HuH-7.5 (cell line): ENCODE measurements at places on chromosomes 5 and 9.
A peak's percentile ranks its signal among the peaks of the same experiment; 100 is the strongest.

DNA sequence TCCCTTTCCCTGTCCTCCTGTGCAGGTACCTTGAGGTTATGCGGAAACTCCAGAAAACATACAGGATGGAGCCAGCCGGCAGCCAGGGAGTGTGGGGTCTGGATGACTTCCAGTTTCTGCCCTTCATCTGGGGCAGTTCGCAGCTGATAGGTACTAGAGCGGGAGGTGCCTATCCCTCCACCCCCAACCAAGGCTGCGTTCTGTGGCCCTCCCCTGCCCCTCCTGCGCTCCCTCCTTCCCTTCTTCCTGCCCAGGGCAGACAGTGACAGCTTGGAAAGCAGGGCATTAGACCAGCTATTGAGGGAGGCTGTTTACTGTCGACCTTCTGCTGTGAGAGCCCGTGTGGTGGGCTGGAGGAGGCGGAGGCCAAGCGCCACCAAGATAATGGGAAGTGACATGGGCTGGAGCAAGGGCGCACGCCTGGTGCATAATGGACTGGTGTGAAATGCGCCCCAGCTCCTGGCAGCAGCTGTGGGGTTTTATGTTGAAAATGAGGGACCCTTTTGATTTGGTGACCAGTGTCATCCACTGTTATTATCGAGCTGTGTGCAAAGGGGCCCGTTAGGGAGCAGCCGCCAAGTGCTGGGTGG lies 25.3 kb downstream of the PTPA start:
- DNase-seq: no peak

DNA sequence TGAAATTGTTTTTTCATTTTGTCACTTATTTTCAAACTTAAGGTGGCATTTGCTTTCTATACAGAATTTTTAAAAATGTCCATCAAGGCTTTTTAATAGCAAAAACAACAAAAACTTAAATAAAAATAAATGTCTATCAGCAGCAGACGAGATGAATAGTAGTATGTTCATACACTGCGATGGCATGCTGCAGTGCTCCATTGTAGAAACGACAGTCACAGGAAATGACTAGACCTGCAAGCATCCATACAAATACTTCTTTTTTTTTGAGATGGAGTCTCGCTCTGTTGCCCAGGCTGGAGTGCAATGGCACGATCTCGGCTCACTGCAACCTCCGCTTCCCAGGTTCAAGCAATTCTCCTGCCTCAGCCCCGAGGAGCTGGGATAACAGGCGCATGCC lies 41.4 kb downstream of the COL23A1 start:
- DNase-seq: no peak

DNA sequence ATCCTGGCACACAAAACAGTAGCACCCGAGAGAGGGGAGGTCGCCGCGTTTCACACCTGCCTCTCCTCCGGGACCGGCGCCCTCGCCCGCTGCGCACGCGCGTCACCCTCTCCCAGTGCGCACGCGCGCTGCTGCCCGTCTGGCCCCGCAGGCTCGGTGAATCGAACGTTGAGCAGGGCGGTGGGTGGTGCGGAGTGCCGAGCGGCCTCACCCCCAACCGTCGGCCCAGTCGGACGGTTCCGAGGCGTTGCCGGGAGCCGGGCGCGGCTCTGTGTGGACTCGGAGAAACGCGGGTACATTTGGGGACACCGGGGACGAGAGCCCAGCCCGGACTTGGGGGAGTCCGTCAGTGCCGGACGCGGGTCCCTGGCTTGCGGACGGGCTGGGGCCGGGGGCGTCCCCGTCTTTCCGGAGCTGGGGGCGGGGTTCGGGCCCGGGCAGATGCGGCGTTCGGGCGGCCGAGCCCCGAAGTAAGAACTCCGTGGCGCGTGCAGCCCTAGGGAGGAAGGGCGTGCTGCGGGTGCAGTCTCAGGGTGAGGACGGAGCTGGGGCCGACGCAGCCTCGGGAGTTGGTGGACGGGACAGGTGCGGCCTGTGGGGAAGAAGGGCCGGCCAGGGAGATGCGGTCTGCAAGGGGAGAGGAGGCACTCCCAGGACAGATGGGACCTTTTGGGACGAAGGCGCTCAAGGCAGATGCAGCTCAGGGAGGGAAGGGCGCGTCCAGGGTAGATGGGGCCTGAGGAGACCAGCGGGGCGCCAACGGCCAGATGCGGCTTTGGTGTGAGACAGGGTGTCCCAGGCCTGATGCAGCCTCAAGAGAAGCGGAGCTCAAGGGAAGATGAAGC lies at the start of gene POMT1:
POMT1 (plus strand) TSS at position 138 of the 845 bp plus-strand sequence. CDS start 1,301 bp downstream, outside the sequence.
- DNase-seq: peak; percentile 98

DNA sequence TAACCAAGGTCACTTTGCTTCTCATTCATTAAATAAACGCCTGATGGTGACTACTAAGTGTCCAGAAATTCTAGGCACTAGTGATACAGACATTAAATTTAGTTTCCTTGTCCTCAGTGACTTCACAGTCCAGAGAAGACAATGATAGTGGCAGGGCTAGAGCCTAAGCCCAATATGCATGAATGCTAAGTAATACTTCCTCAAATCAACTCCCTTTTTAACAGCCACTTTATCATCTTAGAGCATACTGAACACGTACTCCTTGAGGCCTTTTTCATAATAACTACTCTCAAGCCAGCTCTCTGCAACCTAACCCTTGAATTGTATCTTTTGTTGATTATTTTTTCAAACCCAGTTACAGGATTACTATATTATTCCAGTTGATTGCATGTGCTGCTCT lies 74.1 kb downstream of the STX17 start:
- no peak for DNase-seq

DNA sequence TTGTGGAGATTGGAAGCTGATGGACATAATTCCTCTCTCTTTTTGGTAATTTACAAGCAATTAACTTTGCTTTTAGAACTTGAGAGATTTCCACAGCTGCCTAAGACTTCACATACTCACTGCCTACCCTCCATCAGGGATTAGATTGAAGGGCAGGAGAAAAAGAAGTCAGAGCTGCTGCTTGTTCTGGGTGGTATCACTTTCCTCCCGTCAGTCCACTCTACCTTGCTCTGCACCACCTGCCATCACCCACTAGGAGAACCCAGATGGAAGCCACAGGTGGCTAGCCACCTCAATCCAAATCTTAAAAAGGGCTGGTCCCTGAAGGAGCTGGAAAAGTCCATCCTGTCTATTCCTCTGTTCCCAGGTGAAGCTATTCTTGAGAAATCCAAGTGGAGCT lies 10.5 kb downstream of the IRF1 start:
- no peak for DNase-seq

GRCh38 chr9:88272986-88273385 lies 115.3 kb upstream of the SPIN1 start:
- DNase-seq: no peak

- no peak for DNase-seq
These were observed 75.1 kb upstream of the FSTL4 start for GRCh38 chr5:133687212-133688061.

- DNase-seq: no peak
These were observed 243.0 kb downstream of the ZSWIM6 start for GRCh38 chr5:61575103-61575502.

DNA sequence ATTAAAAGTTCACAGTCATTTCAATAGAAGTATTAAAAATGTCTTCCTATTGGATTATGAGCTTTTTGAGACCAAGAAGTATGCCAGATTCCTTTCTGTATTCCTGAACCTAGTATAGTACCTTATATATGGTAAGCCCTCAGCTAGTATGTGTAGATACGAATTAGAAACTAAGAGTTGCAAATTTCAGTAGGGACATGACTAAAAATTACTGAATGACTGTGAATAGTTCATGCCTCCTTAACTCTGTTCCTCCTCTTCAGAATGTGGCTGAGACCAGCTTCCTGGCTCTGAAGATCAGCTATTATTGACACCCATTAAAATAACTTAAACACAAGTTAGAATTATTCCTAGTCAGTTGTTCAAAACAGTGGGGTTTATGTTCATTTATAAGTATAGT lies 19.7 kb downstream of the KDM3B start:
- DNase-seq: no peak

DNA sequence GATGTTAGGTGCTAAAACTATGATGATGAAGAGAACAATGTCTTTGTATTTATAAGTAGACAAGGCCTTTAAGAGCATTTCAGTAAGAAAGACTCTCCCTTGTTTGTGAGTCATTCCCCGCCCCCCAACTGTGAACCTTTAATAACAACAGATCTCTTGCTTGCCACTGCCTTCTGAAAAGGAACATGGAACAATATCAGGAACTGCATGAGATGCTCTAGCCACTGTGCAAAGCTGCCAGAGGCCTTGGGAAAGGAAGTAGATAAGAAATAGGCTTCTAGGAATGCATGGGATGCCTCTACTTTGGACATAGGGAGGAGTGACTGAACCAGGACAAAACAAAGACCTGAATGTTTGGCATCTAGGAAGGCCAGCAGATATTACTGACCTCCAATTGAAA lies 296.1 kb upstream of the MPDZ start:
- no peak for DNase-seq

DNA sequence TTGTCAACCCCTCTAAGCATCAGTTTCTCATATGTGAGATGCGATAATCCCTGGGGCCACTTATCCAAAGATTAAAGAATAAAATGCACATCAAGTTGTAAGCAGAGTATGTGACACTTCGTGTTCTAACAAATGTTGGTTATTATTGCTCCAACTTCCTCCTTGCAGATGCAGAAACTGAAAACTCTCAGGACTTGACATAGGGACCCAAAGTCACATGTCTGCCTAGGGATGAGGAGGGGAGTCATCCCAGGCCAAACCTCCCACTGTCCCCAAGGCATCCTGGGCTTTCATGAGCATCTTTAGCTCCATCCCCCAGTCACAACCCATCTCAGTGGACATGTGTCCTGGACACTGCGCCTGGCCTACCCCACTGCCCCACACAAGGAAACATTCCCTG lies 27.5 kb upstream of the SYK start:
- no peak for DNase-seq

DNA sequence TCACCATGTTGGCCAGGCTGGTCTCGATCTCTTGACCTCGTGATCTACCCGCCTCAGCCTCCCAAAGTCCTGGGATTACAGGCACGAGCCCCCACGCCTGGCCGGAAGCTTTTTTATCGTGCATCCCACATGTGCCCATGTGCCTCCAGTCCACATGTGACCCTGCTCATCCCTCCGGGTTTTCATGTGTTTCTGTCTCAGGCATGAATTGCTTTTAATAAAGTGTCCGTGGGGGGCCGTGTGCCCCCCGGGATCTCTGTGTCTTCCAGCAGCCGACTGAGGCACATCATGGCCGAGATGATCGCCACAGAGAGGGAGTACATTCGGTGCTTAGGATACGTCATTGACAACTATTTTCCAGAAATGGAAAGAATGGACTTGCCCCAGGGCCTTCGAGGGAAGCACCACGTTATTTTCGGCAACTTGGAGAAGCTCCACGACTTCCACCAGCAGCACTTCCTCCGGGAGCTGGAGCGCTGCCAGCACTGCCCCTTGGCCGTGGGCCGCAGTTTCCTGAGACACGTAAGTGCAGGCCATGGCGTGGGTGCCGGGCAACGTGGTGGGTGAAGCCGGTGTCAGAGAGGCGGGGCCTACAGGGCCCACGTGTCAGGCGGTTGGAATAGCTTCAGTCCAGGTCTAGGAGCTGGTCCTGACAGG lies 22.1 kb upstream of the LRRC14B start:
- no peak for DNase-seq

- no peak for DNase-seq
These were observed 48.2 kb upstream of the GPR151 start for GRCh38 chr5:146564007-146564762.

GRCh38 chr5:139446956-139447779 lies 7.8 kb upstream of the DNAJC18 start:
- DNase-seq: no peak

DNA sequence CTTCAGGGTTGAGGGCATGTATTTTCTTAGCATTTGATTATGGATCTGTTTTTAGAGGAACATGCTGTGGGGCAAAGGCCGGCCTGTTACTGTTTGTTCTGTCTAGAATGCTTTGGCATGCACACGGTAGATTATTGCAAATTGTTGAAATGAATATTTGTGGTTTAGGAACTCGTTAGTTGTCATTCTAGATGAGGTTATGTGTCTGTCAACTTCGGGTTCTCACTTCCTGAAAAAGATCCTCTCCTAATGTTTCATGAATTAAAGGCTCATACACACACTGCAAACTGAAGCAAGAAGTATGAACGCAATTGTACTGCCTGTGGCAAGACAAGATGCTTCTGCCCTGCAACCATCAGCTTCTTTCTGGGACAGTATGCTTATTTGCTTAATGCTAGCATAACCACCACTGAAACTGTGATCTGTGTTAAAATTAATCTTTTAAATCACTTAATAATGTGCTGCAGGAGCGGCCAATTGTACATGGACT lies 99.6 kb downstream of the BASP1 start:
- DNase-seq: no peak

DNA sequence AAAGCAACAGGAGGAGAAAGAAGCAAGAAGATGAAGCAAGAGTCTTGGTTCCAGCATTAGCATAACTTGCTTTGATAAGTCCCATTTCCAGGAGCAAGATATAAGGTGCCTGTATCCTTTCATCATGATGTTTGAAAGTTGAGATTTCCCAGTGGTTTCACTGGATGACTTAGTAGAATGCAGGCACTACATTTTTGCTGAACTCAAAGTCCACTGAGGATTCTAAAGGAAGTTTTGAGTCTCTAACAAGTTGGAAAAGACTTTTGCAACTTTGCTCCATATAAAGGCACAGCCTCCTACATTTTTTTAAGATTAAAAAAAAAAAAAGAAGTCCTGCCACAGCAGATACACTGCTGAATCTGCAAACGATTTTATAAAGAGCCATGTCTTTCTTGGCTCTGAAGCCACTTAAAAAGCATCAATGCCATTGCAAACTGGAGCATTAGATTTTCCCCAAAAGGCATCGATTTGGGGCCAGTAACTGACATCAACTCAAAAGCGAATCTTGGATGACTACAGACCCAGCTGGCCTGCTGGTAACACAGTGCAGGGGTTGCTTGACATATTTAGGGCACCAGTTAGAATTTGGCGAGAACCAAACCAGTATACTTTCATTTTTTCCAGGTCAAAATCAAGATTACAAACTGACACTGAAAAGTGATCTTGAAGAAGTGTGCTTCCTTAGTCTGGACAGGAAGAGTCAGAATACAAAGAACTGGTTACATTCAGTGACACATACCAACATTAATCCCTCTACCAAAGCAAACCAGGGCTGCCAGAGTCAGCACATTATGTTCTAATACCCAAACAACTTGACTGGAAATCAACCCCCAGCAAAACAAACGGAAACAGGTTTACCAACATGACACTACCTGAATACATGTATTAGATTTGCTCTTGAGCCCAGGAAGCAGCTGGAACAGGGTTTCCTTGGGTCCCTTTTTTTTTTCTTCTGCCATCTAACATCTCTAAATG lies 39.1 kb upstream of the KCNV2 start:
- DNase-seq: no peak
